A549 (cell line): ENCODE measurements at places on chromosomes 6 and 20. TPM values are rescaled to one million over a fixed set of nuclear protein-coding genes. Genes with fewer than 3 reads are reported as not detected.

Gene ZBP1
- polyA plus RNA-seq = 0.05 to 0.07 TPM (median 0.05 TPM) in 3 replicates

Gene CEP162
- 2.0 to 2.6 TPM (median 2.1 TPM) in 3 replicates for polyA plus RNA-seq

DNA sequence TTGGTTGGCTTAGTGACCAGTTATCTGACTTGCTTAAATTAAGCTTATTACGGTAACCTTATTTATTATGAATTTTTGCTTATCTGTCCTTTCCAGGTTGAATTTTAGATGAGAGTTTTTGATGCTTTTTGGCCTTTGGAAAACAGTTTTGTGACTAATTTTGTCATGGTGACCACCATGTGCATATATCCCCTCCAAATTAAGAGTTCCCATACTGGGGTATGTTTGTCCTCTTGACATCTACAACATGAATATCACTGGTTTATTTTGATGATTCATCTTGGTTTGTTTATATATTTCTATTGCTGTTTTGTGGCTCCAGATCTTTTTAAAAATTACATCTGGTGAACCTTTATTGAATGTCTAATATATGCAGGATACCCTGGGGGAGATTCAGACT lies 61.4 kb downstream of the PHF20 start:
- DNase-seq = no peak

Gene DEF6
- polyA plus RNA-seq = 0.05 to 0.08 TPM (median 0.07 TPM) in 3 replicates

Gene KHDC1L
- 0.31 TPM in 1 of 3 replicates, not detected in the others for polyA plus RNA-seq

DNA sequence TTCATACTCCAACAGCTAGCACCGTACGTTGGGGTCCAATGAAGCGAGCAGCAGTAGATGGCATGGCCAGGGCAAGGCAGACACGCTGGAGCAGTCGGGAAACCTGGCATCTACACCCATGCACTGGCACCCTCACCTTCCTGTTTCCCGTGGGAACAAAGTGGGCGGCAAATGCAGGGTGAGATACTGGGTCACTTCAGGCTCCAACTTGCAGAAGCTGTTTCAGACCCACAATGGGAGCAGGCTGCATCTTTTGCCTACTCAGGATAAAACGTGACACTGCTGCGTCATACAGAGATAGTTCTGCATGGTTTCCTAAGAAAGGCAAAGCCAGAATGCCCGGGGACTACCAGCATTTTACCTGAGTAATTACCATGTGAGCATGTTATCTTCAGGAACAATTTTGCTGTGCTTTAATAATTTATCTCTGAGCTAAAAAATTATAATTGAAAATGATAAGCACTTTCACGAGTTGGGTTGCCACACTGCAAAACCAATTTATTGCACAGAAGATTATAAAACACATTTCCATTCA lies 10.9 kb upstream of the CD93 start:
- no peak for DNase-seq

GRCh38 chr20:50743087-50743486 lies 11.7 kb downstream of the PARD6B start:
- no peak for DNase-seq

Gene EIF6
- polyA plus RNA-seq = 292 to 337 TPM (median 294 TPM) in 3 replicates

- DNase-seq = no peak
These were observed 14.3 kb downstream of the SLA2 start for GRCh38 chr20:36631646-36632045.

Gene VSX1
- polyA plus RNA-seq = 0.52 to 1.2 TPM (median 0.77 TPM) in 3 replicates

GRCh38 chr6:147078602-147079001 lies 125.6 kb upstream of the STXBP5 start:
- no peak for DNase-seq

- DNase-seq = no peak
These were observed 74.6 kb downstream of the MLIP start for GRCh38 chr6:54185885-54186284.

DNA sequence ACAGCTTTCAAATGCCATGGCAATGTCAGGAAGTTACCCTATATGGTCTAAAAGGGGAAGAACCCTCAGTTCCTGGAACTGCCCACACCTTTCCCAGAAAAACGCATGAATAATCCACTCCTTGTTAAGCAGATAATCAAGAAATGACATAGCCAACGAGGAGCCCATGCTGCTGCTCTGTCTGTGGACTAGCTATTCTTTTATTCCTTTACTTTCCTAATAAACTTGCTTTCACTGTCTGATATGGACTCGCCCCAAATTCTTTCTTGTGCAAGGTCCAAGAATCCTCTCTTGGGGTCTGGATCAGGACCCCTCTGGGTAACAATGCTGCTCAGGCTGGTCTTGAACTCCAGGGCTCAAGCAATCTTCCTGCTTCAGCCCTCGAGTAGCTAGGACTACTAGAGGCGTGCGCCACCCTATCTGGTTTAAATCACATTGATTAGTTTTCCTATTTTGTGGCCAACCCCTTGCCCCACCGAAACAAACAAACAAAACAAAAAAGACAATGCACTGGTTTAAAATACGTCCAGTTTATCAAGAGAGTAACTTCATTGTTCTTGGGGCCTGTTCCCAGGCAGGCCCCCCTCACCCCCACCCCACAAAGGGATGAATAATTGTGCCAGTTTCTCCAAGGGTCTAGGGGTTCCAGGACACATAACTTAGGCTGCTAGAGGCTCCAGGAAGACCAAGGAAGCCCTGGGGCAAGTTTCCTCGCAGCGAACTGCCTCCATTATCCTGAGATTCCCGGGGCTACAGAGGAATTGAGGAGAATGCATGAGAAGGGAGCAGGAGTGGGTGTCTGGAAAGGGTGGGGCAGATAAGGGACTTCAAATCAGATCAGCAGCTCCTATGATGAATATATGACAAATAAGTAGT lies 10.1 kb upstream of the AKAP12 start:
- no peak for DNase-seq

Gene FAM217A
- polyA plus RNA-seq = not detected in 3 replicates

DNA sequence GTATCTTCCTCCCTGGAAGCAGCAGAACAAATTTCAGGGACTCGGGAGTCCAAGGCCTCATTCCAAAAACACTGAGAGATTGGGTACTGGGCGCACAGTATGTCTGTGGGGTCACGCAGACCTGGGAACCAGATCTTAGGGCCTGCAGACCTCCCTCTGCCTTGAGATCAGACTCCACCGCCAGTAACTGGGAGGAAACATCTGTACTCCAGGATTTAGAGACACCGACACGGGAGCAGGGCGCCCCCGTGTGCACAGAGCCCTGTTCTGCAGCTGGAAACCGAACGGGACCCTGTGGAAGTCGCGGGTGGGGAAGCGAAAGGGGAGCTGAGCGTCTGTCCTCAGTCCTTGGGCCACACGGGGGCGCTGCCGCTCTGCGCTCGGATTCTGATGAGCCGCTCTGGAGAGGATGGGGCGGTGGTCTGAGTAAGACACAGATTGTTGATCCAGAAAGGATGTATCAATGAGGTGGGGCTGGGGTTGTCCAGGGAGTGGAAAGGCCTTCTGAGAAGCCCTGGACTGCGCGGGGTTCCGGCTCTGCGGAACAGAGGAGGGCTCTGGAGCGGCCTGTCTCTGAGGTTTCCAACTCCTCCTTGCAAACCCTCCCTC lies 35.7 kb upstream of the HLA-E start:
- peak; percentile 89 for DNase-seq

GRCh38 chr6:169141671-169142537 lies 111.7 kb downstream of the THBS2 start:
- DNase-seq = no peak

Gene TNFRSF6B
- polyA plus RNA-seq = 0.63 to 0.69 TPM (median 0.66 TPM) in 3 replicates
